T-cell (primary cell): ENCODE measurements at places on chromosomes 1 and 21.

- no peak for DNase-seq
Measured at GRCh38 chr1:205775717-205776056, 405 bp upstream of the RAB29 start.

GRCh38 chr1:227788271-227789083, 27.0 kb upstream of the PRSS38 start:
- no peak for DNase-seq

GRCh38 chr1:168824418-168825065, 95.5 kb upstream of the DPT start:
- no peak for DNase-seq

DNA sequence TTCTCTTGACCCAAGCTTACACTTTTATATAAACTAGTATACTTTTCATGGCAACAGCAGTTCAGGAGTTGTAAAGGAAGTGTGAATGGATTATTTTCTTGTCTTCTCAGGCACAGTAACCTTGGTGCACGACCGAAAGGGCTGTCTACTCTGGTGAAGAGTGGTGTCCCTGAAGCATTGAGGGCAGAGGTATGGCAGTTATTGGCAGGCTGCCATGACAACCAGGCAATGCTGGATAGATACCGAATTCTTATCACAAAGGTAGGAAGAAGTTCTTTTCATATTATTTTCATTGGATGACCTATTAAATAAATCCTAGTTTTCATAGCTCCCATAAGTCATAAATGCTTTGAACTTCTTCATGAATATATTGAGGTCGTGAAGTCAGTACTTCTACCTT, 53.9 kb upstream of the GPR52 start:
- DNase-seq: no peak

- no peak for DNase-seq
Measured at GRCh38 chr21:20902998-20903397, 95.2 kb upstream of the NCAM2 start.

DNA sequence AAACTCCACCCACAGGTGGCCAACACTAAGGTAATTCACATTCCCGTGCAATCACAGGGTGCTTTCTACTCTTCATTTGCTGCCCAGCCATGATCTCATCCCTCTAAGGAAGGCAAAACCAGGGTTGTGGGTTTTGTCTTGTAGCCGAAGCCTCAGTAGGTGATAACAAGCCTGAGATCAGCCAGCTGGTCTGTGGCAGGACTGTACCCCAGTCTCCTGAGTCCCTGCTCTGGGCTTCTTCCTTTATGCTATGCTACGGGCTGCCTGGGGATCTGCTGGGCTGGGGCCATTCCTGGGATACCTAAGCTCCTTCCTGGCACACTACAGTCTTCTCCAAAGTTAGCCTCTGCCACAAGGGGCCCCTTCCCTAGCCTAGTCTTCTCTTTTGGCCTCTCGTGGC, 9.8 kb downstream of the PPFIA4 start:
- DNase-seq: no peak

- no peak for DNase-seq
Measured at GRCh38 chr21:29104239-29104708, 26.2 kb upstream of the MAP3K7CL start.

- DNase-seq: no peak
Measured at GRCh38 chr1:225534135-225534534, 106.3 kb upstream of the LBR start.

DNA sequence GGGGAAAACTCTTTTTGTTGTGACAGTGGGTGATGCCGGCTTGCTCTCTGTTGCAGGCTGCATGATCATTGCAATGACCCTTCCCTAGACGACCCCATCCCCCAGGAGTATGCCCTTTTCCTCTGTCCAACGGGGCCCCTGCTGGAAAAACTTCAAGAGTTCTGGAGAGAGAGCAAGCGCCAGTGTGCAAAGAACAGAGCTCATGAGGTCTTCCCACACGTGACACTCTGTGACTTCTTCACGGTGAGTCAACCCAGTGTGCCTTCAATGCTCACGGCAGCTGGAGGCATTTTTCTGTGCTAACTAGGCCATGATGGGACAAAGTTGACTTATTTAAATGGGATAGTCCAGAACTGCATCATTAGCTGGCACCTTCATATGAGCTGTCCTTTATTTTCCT, 5.7 kb downstream of the UBASH3A start:
- DNase-seq: no peak

DNA sequence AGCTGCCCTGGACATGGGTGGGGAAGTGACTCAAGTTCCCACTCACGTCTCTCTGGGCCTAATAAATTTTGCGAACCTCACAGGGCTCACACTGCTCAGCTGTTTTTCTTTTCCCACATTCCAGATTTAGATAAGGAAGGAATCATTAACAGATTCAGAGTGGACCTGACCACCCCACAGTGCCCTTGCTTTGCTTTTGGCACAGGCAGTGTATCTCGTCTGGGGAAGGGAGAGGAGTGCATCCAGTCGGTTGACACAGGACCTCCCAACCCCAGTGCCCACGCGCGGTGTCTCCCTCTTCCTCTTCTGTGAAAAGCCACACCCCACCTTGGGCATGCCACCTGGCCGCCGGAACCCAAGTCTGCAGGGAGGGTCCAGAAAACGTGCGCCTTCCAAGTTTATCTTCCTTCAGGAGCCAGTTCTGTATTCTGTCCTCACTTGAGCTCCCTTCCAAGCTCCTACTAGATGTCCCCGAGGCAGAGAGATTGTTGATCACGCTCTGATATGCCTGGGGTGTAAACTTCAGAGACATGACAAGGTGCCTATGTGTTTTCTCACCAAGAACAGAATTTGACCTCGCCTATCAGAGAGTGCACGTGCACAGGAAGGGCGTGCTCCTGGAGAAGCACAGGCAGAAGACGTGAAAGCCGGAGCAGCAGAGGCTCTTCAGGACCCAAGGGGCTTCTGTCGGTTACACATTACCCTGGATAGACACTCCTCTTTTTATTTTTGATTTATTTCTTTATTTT, 9.5 kb upstream of the SLC2A5 start:
- DNase-seq: no peak
